SK-N-SH (cell line): ENCODE measurements at places on chromosomes 4 and X. TPM values are rescaled to one million over a fixed set of nuclear protein-coding genes. Genes with fewer than 3 reads are reported as not detected.

- DNase-seq = no peak
These were observed 996.3 kb downstream of the FSTL5 start for GRCh38 chr4:161167539-161167938.

The ADH6 gene
- not detected in 2 replicates for polyA plus RNA-seq

DNA sequence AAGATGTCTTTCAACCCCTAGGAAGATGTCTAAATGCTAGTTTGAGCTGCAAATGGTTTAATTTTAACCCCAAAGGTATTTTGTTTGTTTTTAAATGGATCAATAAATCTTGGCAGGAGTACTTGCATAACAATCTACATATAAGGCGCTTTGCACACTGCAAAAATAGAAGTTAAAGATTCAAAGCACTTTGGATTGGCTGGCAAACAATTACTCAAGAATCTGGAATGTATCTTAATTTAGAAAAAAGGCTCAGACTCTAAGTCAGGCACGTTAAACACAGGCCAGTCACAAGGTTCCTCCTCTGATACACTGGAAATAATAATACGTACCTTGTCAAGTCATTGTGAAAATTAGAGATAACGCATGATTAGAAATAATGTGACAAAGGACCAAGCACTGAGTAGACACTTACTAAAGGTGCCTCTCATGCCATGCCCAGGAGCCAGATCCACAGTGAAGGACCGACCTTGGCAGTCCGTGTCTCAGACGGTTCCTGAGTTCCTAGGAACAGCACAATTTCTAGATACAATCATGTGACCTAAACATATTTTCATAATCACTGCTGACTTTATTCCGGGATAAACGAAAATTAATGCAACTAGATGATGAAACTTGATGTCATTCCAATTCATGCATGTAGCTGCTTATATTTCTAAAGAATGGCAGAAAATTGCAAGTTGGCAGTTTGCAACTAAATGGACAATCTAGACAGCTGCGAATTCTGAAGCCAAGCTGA is 49.6 kb downstream of the PROM1 start:
- DNase-seq = no peak

DNA sequence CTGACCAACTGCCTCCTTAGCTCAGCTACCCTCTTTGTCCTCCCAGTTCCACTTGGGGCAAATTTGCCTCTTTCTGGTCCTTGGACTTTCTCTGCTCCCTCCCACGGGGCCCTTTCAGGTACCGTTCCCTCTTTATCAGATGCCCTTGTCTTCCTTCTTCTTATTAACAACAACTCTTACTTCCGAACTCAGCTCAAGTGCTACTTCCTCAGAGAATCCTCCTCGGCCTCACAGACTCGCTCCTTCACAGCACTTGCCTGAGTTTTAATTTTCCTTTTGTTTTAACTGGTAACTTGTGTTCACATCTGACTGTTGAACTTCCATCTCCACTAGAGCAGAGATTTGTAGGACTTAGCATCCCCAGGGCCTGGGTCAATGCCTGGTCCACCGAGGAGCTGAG is 85.7 kb downstream of the CLNK start:
- DNase-seq = no peak

DNA sequence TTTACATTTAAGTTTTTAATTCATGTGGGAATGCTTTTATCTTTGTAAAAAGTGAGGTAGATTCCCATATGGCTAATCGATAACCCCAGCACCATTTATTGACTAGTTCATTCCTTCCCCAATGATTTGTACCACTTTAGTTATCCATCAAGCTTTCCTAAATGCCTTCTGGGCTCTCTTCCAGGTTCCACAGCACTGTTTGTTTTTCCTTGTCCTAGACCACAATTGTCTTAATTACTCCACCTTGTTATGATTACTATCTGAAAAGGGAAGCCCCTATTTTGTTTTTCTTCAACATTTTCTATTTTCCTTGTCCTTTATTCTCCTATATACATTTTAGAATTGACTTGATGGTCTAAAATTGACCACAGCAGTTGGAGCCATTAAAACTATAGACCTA is 48.5 kb upstream of the GPRIN3 start:
- no peak for DNase-seq

- no peak for DNase-seq
These were observed 5.6 kb downstream of the SLC49A3 start for GRCh38 chr4:683247-683897.

The CCNB3 gene
- 0.28 and 1.8 TPM in 2 replicates for polyA plus RNA-seq

GRCh38 chr4:15893962-15894361 is 44.6 kb downstream of the FGFBP1 start:
- no peak for DNase-seq

The TXK gene
- 0.60 and 0.61 TPM in 2 replicates for polyA plus RNA-seq

GRCh38 chr4:12633053-12633651 is 851.0 kb downstream of the RAB28 start:
- DNase-seq = peak; percentile 48

- no peak for DNase-seq
These were observed 9.1 kb downstream of the SOX3 start for GRCh38 chrX:140495739-140496138.

The STARD8 gene
- 2.6 TPM in 2 replicates for polyA plus RNA-seq

DNA sequence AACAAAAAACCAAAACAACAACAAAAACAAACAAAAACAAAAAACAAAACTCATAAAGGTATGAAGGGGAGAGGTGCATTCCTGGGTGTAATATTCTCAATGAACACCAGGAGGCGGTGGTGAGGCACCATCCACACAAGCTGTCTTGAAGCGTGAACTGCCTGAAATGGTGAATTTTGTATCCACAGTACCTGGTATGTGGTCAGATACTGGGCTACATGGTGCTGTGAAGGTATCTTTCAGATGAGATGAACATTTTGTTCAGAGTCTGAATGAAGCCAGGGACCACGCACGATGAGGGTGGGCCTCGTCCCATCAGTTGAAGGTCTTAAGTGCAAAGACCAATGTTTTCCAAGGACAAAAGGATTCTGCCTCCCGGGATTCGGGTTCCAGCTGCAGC is 58.5 kb downstream of the ASMT start:
- DNase-seq = peak; percentile 29

DNA sequence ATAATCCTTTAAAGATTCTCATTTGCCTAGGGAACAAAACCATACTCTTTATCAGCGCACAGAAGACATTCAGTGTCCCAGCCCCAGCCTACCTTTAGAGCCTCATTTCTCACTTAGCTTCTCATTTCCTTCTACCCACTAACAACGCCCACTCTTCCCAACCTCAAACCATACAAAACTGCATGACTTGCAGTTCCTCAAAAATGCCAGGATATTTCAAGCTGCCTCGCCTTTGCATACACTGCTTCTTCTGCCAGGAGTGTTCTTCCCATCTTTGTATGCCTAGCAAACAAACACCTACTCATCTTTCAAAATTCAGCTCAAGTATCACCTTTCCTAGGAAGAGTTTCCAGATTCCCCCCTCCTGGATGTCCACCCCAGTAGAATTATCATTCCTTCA is 129.9 kb upstream of the ADGRL3 start:
- DNase-seq = no peak

DNA sequence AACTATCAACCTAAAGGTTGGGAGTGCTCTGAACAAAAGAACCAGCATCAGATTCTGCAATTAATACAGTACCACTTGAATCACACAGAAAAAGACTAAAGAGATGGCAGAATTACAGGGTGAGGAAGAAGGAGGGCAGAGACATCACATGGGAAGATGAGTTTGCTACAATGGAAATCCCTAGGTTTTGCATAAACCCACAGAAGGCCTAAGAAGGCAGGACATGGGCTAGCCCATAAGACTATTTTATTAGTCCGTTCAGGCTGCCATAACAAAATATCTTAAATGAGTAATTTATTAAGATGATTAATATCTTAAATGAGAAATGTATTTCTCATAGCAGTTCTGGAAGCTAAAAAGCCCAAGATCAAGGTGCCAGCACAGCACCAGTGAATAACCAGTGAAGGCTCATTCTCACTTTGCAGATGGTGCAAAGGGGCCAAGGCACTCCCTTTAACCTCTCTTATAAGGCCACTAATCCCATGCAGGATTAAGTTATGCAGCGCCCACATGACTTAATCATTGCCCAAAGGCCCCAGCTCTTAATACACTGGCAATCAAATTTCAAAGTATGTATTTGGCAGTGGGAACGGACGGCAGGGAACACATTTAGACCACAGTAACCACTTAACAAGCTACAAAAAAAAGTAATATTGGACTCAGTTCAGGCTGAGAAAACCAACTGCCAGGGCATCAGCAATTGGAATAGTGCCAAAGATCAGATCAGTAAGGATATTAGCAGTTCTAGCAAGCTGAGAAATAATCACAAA is 47.6 kb upstream of the NEUROG2 start:
- DNase-seq = peak; percentile 70

GRCh38 chr4:1971456-1972200 is 37.1 kb downstream of the NELFA start:
- DNase-seq = no peak

The MAGEA2B gene
- 17.1 and 29.5 TPM in 2 replicates for polyA plus RNA-seq

The ERAS gene
- 0.03 and 0.06 TPM in 2 replicates for polyA plus RNA-seq

DNA sequence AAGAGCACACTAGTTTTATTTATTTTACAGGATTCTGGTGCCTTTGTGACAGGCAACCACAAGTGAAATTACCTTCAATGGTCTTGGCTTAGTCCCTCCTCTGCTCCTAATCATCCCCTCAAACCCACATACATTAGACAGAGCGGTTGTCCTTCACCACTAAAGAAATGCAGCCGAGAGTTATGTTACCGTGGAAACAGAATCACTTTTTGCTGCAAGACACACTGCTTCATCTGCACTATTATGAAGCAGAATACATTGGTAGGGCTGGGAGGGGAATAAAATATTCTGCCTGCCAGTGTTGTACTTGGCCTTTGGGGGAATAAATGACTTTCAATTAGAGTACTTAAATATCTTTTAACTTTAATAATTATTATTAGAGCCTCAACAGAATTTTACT is 75.2 kb downstream of the ARHGEF38 start:
- no peak for DNase-seq

DNA sequence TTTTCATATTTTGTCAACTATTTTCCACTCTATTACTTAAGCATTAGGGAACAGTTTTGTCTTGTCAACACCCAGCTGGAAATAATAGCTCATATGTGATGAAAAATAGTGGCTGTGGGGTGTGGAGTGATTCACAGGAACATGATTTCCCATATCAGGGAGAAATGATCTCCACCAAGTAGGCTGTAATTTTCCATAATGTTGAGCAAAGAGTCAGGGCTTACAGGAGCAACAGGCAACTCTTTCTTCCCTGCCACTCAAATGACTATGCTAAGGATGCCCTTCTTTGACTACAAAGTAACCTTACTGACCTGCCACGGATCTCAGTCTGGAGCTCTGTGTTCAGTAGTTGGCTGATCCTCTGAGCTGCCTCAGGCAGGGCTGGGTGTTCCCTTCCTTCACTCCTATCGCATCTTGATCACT is 90.0 kb upstream of the GATB start:
- no peak for DNase-seq

DNA sequence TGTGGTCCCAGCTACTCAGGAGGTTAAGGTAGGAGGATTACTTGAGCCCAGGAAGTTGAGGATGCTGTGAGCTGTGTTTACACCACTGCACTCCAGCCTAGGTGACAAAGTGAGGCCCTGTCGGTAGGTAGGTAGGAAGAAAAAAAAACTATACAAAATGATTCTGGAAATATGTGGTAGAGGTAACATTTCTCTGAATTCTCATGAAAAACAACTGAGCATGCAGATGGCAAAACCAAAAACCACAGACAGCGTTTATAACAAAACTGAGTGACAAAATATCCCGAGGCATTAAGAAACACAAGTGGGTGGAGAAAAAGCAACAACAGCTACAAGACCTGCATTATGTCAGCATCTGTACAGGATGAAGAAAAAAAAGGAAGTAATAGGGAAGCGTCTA is 211.7 kb downstream of the DLG3 start:
- DNase-seq = no peak

- DNase-seq = no peak
These were observed 100.5 kb downstream of the TMEM131L start for GRCh38 chr4:153566631-153567150.

DNA sequence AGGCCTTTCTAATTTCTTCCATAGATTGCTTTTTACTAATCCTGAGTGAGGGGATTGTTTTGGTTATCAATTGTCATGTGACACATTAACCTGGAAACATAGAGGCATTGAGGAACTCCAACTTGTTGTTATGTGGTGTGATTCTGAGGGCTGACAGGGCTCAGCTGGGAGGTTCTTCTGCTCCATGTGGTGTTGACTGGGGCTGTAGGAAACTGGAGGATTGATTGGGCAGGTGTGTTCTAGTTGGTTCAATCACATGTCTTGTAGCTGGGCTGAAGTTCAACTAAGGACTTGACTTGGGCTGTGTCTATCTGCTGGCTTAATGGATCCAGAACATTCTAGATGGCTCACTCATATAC is 10.8 kb upstream of the CRLF2 start:
- DNase-seq = no peak

GRCh38 chr4:189436207-189436606 is 504.5 kb upstream of the FRG1 start:
- DNase-seq = peak; percentile 5

- DNase-seq = no peak
These were observed 52.2 kb upstream of the HGFAC start for GRCh38 chr4:3389233-3390215.

GRCh38 chr4:105560421-105560848 is 8.0 kb downstream of the ARHGEF38 start:
- no peak for DNase-seq

The TRMT2B gene
- 7.2 and 8.2 TPM in 2 replicates for polyA plus RNA-seq

- peak; percentile 39 for DNase-seq
These were observed 12.0 kb downstream of the CYP4V2 start for GRCh38 chr4:186203406-186203805.

DNA sequence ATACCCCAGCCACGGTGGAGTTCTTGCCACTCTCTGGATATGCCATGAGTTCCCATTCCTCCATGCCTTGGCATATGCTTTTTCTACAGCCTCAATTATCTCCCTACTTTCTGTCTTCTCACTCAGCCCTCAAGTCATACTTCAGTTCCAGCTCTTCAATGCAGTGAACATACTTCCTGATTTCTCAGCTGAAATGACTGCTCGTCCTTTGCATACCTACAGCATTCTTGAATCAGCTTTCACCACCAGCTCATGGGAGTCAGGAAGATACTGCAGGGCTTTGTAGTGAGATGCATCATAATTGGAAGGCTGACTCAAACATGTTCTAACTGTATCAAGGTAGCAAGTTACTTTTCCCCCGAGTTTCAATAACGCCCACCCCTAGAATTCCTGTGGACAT is 118.4 kb downstream of the APBB2 start:
- no peak for DNase-seq

DNA sequence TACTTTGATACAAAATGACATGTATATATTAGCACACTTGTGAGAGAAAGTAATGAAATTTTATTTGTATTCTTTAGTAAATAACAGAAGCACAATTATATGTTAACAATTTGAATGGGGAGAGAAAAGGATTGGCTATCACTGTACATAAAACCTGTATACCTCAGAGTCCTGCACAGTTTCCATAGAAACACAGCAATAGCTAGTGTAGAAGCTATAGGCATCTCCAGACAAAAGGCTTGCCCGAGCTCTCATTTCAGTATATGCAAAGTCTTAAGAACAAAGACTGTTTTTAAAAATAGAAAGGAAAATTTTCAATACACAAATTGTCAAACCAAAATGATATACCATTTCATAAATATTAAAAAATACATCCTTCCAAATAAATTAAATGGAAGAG is 38.5 kb downstream of the GPM6A start:
- no peak for DNase-seq
